Fibroblast of villous mesenchyme (primary cell): ENCODE measurements at places on chromosomes 1 and 21. TPM values are rescaled to one million over a fixed set of nuclear protein-coding genes. Genes with fewer than 3 reads are reported as not detected.

The CDK18 gene
- 1.6 and 2.2 TPM in 2 replicates for total RNA-seq

The HHAT gene
- 9.0 and 15.1 TPM in 2 replicates for total RNA-seq

The TMEM54 gene
- total RNA-seq, result 9.9 and 17.4 TPM in 2 replicates

The FAM43B gene
- total RNA-seq, result under 0.01 TPM in 1 of 2 replicates, not detected in the other

The S100A8 gene
- not detected in 2 replicates for total RNA-seq

The TTC39A gene
- 0.43 and 0.64 TPM in 2 replicates for total RNA-seq

The C1QB gene
- total RNA-seq, result not detected in 2 replicates

The SLFNL1 gene
- under 0.01 and 0.64 TPM in 2 replicates for total RNA-seq

The CYP4X1 gene
- total RNA-seq, result not detected in 2 replicates

The C1orf185 gene
- total RNA-seq, result under 0.01 TPM in 1 of 2 replicates, not detected in the other

The AMY2A gene
- total RNA-seq, result not detected in 2 replicates

The SLC22A15 gene
- total RNA-seq, result 7.8 and 9.3 TPM in 2 replicates

The UBE2J2 gene
- 49.9 and 51.4 TPM in 2 replicates for total RNA-seq

The SPOCD1 gene
- total RNA-seq, result 62.2 and 73.4 TPM in 2 replicates

The HSD3B1 gene
- total RNA-seq, result 2.6 TPM in 1 of 2 replicates, not detected in the other

The LRRIQ3 gene
- 0.32 and 1.7 TPM in 2 replicates for total RNA-seq

The C1QTNF12 gene
- total RNA-seq, result 0.32 and 0.43 TPM in 2 replicates

The CHAF1B gene
- total RNA-seq, result 3.5 and 3.9 TPM in 2 replicates

The HPCAL4 gene
- total RNA-seq, result not detected in 2 replicates

The ALX3 gene
- not detected in 2 replicates for total RNA-seq

The HSD17B7 gene
- 17.7 and 26.8 TPM in 2 replicates for total RNA-seq

The ILDR2 gene
- total RNA-seq, result 0.32 and 0.43 TPM in 2 replicates

The ITLN2 gene
- total RNA-seq, result not detected in 2 replicates

The CSDE1 gene
- total RNA-seq, result 419 and 541 TPM in 2 replicates

The ARMH1 gene
- total RNA-seq, result 0.32 and 0.43 TPM in 2 replicates

The NEXN gene
- total RNA-seq, result 16.8 and 19.3 TPM in 2 replicates

The PTGER3 gene
- total RNA-seq, result 0.86 and 0.97 TPM in 2 replicates

The KCNK1 gene
- total RNA-seq, result 2.6 and 4.3 TPM in 2 replicates

The ELK4 gene
- total RNA-seq, result 23.5 and 30.2 TPM in 2 replicates

The CDCA8 gene
- total RNA-seq, result 6.1 and 14.2 TPM in 2 replicates

The ODR4 gene
- 19.6 and 25.9 TPM in 2 replicates for total RNA-seq

The PBX1 gene
- total RNA-seq, result 62.8 and 67.4 TPM in 2 replicates

The PYCR2 gene
- total RNA-seq, result 28.0 and 36.7 TPM in 2 replicates

The AVPR1B gene
- total RNA-seq, result not detected in 2 replicates

The WNT2B gene
- 2.6 TPM in 2 replicates for total RNA-seq

The WNT4 gene
- total RNA-seq, result 0.43 and 0.64 TPM in 2 replicates

The PTCH2 gene
- under 0.01 and 0.32 TPM in 2 replicates for total RNA-seq

The KCNK2 gene
- total RNA-seq, result 18.7 and 61.7 TPM in 2 replicates

The RXRG gene
- not detected in 2 replicates for total RNA-seq

The KIF2C gene
- 18.7 and 26.8 TPM in 2 replicates for total RNA-seq

The CASQ2 gene
- total RNA-seq, result not detected in 2 replicates

The PALMD gene
- 6.8 and 16.8 TPM in 2 replicates for total RNA-seq

The TCHH gene
- total RNA-seq, result under 0.01 TPM in 1 of 2 replicates, not detected in the other

The FMO1 gene
- total RNA-seq, result under 0.01 TPM in 2 replicates

The PDZK1 gene
- total RNA-seq, result under 0.01 and 0.32 TPM in 2 replicates

The ZNF281 gene
- total RNA-seq, result 47.4 and 48.8 TPM in 2 replicates

The COL18A1 gene
- total RNA-seq, result 33.7 and 45.1 TPM in 2 replicates

The WDR64 gene
- total RNA-seq, result not detected in 2 replicates

The MAN1A2 gene
- total RNA-seq, result 63.5 and 78.2 TPM in 2 replicates

The POLR3C gene
- 41.5 and 53.1 TPM in 2 replicates for total RNA-seq

The TMCO2 gene
- total RNA-seq, result not detected in 2 replicates

The GBP2 gene
- 59.9 and 96.3 TPM in 2 replicates for total RNA-seq

The RRP1 gene
- total RNA-seq, result 16.8 and 17.7 TPM in 2 replicates

The PPFIA4 gene
- total RNA-seq, result 1.6 and 4.3 TPM in 2 replicates

The HES3 gene
- total RNA-seq, result not detected in 2 replicates

The TNNT2 gene
- total RNA-seq, result 0.64 and 3.5 TPM in 2 replicates
